SK-N-DZ (cell line): ENCODE measurements at places on chromosomes 7 and 10.

- DNase-seq, result no peak
Measured at GRCh38 chr10:63064706-63065105, 68.4 kb upstream of the NRBF2 start.

- DNase-seq, result peak; percentile 38
Measured at GRCh38 chr7:73822319-73823173, 8.2 kb upstream of the CLDN4 start.

DNA sequence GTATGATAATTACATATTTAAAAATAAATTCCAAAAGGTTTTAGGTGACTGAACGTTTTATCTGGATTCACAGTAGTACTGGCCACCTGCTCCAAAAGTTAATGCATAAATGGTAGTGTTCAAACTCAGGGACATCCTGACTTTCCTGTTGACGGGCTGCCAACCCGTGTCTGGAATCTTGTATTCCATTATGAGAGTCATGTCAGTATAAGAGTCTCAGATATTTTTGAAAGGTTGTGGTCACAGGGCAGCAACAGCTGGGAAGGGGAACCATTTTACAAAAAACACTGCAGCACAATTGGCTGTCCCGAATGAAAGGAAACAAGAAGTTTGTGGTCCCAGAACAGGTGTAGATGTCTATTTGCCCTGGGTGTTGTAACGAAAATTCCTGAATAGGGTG lies 2.8 kb downstream of the TDRD1 start:
- no peak for DNase-seq

- DNase-seq, result no peak
Measured at GRCh38 chr10:5971315-5971832, 6.0 kb downstream of the IL15RA start.

GRCh38 chr7:29547421-29547820 lies 16.2 kb upstream of the PRR15 start:
- no peak for DNase-seq

GRCh38 chr10:106440355-106440754 lies 724.2 kb downstream of the SORCS1 start:
- DNase-seq, result no peak

DNA sequence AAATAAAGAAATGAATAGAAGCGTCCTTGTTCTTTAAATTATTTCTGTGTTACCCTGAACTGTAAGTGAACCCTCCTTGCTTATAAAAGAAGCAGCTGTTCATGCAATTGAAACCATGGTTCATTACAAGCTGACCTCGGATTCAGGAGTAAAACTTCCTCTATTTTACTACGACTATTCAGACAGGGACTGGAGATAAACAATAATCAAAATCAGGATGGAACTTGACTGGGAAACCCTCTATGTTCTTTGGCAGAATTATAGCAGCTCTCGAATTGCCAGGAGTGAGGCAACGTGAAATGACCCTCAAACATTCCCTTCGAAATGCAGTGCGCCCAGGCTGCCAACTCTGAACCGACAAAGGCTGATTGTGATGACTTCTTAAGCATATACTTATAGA lies 172.1 kb downstream of the CYP26A1 start:
- DNase-seq, result no peak

GRCh38 chr10:21726601-21727225 lies 192.7 kb downstream of the MLLT10 start:
- peak; percentile 18 for DNase-seq

- DNase-seq, result no peak
Measured at GRCh38 chr10:5951721-5952407, 25.5 kb downstream of the IL15RA start.

- DNase-seq, result no peak
Measured at GRCh38 chr10:61157182-61157581, 213.2 kb upstream of the RHOBTB1 start.

DNA sequence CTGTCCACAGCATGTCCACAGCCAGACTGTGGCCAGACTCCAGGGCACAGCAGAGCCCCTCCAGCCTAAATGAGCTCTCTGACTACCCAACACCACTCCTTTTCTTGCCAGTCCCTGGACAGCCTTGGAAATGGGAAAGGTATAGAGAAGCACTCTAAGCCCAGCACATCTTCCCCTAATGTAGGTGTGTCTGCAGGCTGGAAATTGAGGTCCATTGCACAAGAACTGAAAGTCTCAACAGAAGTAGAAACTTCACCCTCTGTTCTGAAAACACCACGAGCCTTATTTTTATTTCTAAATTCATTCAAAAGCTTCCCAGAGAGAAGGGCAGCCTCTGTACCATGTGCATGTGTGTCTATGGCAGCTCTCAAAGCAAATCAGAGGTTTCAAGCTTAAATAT lies 3.7 kb upstream of the KCNMA1 start:
- no peak for DNase-seq

DNA sequence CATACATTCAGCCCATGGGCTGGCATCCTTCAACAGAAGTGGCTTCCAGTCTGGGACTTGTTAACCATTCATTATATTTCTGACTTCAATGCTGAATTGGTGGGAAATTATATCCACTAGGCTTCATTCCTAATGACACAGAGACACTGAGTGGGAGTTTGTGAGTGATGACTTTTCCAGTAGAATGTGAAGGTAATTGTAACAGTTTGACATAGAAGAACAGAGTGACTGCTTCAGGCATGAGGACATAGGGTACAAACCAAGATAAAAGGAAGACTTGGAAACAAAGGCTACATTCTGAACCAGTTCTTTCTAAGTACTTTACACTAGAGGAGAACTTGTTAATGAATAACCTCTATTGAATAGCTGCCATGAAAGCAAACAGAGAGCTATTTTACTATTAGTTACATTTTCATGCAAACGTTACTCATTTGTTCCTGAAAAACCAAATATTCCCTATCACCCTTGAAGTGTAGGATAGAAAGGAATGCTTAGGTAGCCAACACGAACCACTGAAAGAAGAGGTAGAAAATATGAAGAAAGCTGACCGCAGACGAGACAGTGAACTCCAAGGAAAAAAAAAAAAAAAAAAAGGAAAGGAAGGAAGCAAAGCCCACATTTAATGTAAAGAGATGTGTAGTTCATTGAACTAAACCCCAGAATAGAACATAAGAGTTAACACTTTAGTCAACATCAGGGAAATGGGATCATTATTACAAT lies 237.0 kb upstream of the SEMA3C start:
- DNase-seq, result no peak

DNA sequence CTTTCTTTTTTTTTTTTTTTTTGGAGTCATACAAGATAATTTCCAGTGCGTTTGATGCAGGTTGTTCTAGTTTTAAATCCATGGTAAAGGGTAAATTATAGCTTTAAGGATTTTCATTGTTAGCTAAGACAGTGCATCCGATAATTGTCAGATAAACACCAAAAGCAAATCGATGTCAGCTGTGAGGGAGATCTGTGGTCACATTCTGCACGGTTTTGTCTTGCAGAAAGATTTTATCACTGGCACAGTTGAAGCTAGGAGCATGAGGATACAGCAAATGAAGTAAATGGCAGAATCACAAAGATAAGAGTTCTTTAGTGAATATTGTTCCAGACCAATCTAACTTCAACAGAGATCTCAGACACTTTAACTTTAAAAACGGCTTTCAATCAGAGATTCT lies 648.8 kb upstream of the COBL start:
- DNase-seq, result peak; percentile 49

- DNase-seq, result no peak
Measured at GRCh38 chr10:71440506-71441035, 43.9 kb downstream of the CDH23 start.

GRCh38 chr7:116575853-116576252 lies 51.0 kb downstream of the CAV1 start:
- no peak for DNase-seq

DNA sequence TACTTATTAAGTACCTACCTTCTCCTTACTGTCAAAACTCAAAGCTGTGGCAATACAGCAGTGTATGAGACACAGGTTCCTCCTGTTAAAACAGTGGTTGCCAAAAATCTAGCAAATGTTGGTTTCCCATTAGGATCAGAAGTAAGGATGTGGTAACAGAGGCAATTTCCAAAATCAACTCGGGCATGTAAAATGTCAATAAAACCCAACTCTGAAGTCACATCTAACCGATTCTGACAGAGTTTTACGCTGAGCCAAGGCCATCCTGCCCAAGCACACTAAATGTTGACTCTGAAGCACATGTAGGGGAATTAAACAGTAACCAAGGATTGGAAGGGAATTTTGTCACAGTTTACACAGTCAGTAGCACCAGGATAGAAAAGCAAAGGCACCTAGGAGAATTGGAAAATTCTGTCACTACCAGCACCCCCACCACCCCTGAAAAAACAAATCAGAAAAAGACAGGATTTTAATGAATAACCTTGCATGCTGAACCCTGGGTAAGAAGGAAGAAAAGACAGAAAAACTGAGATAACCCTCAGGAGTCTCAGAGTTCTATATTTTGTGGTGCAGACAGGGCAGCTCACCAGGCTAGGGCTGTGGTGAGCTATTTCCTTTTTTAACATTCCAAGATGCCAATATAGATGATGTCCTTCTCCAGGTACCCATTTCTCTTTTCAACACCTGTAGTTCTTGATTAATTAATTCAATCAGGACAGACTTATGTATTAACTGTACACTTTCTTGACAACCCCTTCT lies 119.5 kb downstream of the DOCK4 start:
- no peak for DNase-seq

- DNase-seq, result no peak
Measured at GRCh38 chr7:119197172-119197876, 972.8 kb downstream of the ANKRD7 start.

- no peak for DNase-seq
Measured at GRCh38 chr7:2059964-2060700, 172.6 kb downstream of the MAD1L1 start.

DNA sequence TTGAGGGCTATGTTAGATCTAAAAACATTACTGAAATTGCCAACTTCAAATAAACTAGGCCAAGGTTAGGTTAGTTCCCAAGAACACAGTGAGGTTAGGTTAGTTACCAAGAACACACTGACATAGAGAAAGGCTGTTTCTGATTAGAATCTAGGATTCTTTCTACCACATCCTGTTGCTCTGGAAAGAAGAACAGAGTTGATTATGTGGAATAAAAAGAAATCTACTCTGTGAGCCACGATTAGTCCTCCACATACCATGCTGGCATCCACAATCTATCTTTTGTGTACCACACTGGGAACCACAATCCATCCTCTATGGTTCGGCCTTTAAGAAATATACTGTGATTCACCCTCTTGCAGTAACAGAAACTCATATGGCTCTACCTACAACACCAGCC lies 91.4 kb downstream of the LRRTM3 start:
- no peak for DNase-seq

GRCh38 chr7:48274662-48275061 lies 103.4 kb downstream of the ABCA13 start:
- no peak for DNase-seq

GRCh38 chr7:27212497-27213432 lies 12.9 kb upstream of the HOXA13 start:
- DNase-seq, result no peak

DNA sequence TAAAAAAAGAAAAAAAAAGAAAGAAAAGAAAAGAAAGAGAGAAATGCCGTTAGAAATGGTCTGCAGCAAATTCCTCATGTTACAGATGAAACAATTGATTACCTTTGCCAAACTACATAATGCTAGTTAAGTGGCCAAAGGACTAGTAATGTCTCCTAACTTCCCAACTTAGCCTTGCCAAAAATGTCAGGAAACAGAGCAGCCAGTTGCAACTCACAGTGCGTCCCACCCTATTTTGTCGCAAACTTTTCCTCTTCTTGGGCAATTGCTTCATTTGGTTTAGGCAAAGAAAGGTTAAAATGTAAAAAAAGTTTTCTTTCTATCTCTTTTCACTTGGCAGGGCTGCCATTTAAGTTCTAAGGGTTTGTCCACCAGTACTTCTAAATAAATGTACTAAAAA lies 53.1 kb downstream of the APBB1IP start:
- no peak for DNase-seq

- no peak for DNase-seq
Measured at GRCh38 chr7:79320741-79321473, 132.6 kb downstream of the MAGI2 start.

- no peak for DNase-seq
Measured at GRCh38 chr7:150396426-150396825, 17.3 kb downstream of the ZNF775 start.

GRCh38 chr10:108039821-108040584 lies 875.5 kb upstream of the SORCS1 start:
- no peak for DNase-seq
